Tibial artery (tissue), 4 donors: ENCODE measurements at places on chromosomes 13 and 19.

DNA sequence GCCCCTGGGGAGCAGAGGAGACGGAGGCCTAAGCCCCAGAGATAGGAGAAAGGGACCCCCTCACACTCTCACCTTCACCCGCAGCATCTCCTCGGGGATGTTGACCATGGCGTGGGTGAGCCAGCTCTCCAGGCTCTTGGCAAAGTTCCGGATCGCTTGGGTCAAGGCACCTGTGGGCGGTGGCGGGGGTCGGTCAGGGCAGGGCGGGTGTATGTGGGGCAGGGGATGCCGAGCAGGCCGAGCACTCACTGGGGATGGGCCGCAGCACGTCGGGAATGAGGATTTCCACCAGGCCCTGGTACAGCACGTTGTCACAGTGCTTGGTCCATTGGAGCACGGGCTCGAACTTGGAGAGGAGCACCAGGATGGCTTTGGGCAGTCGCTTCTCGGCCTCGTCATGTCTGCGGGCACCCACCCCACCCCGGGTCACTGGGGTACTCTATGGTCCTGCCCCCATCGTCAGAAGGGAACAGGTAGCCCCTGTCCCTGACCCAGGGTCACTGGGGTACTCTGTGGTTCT lies 13.1 kb downstream of the DCAF15 start:
- peaks cover 38% of the 10 kb centered on the region for H3K36me3 ChIP-seq
- H3K27me3 ChIP-seq = no peaks in the 10 kb centered on the region
- no peaks in the 10 kb centered on the region for H3K4me1 ChIP-seq
- no peak overlapping the region for H3K27ac ChIP-seq
- no peak overlapping the region for H3K4me3 ChIP-seq

GRCh38 chr19:14871619-14872230 lies 14.2 kb downstream of the OR7A17 start:
- H3K27ac ChIP-seq = no peak overlapping the region
- no peaks in the 10 kb centered on the region for H3K4me1 ChIP-seq
- DNase-seq = no peak
- no peaks in the 10 kb centered on the region for H3K36me3 ChIP-seq
- H3K4me3 ChIP-seq = no peak overlapping the region
- H3K27me3 ChIP-seq = peaks cover 9% of the 10 kb centered on the region

GRCh38 chr13:32391101-32391619 lies 36.8 kb downstream of the N4BP2L1 start:
- no peak overlapping the region for H3K27ac ChIP-seq
- H3K27me3 ChIP-seq = no peaks in the 10 kb centered on the region
- DNase-seq = no peak
- no peaks in the 10 kb centered on the region for H3K4me1 ChIP-seq

DNA sequence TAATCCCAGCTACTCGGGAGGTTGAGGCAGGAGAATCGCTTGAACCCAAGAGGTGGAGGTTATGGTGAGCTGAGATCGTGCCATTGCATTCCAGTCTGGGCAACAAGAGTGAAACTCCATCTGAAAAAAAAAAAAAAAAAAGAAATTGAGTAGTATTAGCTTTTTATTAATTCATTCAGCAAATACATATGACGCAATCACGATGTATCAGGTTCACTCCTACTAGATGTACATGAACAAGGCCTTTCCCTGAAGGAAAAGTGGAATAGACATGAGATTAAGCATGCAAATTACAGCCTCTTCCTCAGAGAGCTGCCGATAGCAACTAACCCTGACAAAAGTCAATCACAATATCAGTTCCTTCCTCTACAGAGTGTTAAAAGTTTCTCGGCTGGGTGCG lies 9.2 kb upstream of the TPT1 start:
- no peak overlapping the region for H3K27ac ChIP-seq
- no peaks in the 10 kb centered on the region for H3K4me1 ChIP-seq
- H3K4me3 ChIP-seq = no peak overlapping the region
- H3K27me3 ChIP-seq = no peaks in the 10 kb centered on the region
- peaks cover 48% of the 10 kb centered on the region for H3K36me3 ChIP-seq
- DNase-seq = no peak

- no peak overlapping the region for H3K27ac ChIP-seq
- no peaks in the 10 kb centered on the region for H3K27me3 ChIP-seq
- H3K4me1 ChIP-seq = no peaks in the 10 kb centered on the region
- peak; percentile 34 for DNase-seq
- no peak overlapping the region for H3K4me3 ChIP-seq
Observed at GRCh38 chr19:55699221-55699620, 24.2 kb downstream of the EPN1 start.

DNA sequence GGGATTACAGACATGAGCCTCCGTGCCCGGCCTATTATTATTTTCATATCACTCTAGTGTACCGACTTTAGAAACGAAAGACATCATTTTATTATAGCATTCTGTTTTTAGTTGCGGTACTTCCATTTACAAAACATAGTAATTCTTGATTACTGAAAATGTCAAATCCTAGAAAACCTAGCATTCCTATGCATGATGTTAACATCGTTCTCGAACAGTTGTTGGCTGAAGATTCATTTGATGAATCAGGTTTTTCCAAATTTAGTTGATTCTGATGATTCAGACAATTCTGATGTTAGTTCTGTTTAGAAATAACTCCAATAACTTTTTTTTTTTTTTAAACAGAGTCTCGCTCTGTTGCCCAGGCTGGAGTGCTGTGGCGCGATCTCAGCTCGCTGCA lies 11.5 kb upstream of the MTRF1 start:
- no peak overlapping the region for H3K27ac ChIP-seq
- H3K36me3 ChIP-seq = no peaks in the 10 kb centered on the region
- no peak overlapping the region for H3K4me3 ChIP-seq
- DNase-seq = no peak
- no peaks in the 10 kb centered on the region for H3K4me1 ChIP-seq
- no peaks in the 10 kb centered on the region for H3K27me3 ChIP-seq

DNA sequence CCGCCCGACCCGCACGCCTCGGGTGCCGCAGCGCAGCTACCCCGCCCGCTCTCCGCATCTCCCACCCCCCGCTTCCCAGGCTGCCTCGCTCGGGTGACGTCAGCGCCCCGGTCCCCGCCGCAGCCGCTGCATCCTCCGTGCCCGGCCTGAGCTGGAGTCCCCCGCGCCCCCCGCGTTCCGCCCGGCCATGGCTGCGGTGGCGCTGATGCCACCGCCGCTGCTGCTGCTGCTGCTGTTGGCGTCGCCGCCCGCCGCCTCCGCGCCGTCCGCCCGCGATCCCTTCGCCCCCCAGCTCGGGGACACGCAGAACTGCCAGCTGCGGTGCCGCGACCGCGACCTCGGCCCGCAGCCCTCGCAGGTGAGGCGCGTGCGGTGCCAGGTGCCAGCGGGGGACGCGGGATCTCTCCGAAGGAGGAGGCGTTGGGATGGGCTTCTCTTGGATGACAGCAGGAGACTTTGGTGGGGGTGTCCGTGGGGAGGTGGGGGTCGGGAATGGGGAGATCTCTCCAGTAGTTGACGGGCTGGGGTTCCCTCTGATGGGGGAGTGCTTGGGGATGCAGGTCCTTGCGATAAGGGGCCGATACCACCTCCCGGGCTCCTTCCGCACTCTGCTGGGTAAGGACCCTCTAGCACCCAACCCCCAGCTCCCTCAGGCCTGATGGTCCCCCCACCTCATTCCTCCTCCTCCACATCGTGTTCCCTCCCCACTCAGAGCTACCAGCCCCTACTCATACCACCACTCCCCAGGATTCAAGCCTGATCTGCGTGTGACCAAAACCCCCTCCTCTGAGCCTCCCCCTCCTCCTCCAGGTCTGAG lies at the start of gene TMEM59L:
Gene TMEM59L, plus strand, starts transcription at position 99 of the 817 bp plus-strand sequence. Its CDS starts 89 bp downstream, at position 188.
- H3K27ac ChIP-seq = no peak within 1 kb of the TSS
- peak within 1 kb of the TSS; percentile 38 for H3K4me3 ChIP-seq
- no peaks in the 10 kb centered on the region for H3K36me3 ChIP-seq
- peaks cover 10% of the 10 kb centered on the region for H3K27me3 ChIP-seq
- peaks cover 29% of the 10 kb centered on the region for H3K4me1 ChIP-seq

DNA sequence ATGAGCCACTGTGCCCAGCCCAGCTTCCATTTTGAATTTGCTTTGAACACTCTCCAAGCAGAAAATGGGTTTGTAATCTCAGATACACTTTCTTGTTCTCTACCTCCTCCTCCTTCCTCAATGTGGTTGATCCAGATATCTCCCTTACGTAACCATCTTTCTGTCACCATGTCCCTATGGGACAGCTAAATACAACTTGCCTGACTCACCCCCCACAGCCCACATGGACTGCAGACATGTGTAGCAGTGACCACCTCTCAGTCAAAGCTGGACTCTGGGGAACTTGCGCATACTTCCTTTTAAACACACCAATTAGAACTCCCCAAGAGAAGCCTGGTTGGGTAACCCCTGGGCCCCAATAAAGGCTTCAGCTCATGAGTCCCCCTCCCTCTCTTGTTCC lies 10.8 kb upstream of the ZNF799 start:
- H3K27me3 ChIP-seq = no peaks in the 10 kb centered on the region
- H3K27ac ChIP-seq = no peak overlapping the region
- no peaks in the 10 kb centered on the region for H3K4me1 ChIP-seq

DNA sequence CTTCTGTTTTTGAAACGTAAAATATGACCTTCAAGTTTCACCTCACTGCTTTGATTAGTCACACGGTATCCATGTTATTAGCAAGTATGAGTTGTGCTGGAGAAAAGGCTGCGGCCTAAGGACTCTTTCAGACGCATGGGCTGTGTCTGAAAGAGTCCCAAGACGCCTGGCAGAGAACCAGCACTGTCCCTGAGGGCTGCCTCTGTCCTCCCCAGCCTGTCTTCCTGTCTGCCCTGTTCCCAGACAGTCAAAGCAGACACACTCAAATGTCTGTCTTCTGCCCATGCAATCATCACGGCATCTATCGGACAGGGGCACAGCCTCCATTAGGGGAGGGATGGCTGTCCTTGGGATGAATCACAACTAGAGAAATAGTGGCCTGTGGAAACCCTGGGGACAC lies 65.5 kb downstream of the DPY19L3 start:
- peaks cover 32% of the 10 kb centered on the region for H3K36me3 ChIP-seq
- no peaks in the 10 kb centered on the region for H3K27me3 ChIP-seq
- H3K27ac ChIP-seq = no peak overlapping the region
- no peak for DNase-seq
- H3K4me3 ChIP-seq = no peak overlapping the region

DNA sequence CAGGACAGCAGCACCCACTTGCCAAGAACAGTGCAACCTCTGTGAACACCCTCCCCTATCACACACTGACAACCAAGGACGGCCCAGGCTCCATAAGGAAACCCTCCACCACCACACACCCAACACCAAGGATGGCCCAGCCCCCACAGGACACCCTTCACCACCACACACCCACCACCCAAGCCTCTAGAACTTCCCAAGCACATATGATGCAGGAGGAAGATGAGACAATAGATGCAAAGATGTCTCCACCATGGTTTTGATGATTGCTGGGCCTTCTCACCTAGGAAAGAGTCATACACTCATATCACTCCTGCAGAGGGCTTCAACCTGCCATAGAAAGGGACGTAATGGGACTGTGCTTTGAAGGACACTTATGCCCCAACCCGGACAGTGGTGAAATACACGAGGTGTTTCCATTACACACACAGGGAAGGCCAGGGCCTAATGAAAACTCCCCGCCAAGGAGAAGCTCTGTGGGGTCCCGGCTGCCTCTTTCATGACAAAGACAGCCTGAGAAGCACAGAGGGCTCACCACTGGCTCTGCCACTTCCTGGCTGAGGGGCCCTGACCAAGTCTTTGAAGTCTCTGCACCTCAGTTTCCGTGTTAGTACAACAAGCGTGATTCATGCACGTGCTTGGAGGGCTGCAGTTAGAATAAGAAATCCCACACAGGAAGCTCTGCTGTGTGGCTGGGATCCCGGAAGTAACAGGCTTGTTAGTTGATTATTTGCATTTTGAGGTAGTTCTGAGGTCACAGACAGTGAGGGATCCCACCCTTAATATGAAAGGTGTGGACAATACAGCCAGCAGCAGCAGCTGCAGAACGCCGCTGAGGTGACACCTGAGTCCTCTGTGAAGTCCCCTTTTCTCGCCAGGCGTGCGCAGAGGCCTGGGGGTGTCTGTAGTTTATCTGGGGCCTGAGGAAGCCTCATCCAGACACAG lies 61.9 kb upstream of the ATP12A start:
- H3K36me3 ChIP-seq = no peaks in the 10 kb centered on the region
- no peak overlapping the region for H3K4me3 ChIP-seq
- H3K27ac ChIP-seq = no peak overlapping the region
- no peak for DNase-seq
- H3K27me3 ChIP-seq = no peaks in the 10 kb centered on the region

DNA sequence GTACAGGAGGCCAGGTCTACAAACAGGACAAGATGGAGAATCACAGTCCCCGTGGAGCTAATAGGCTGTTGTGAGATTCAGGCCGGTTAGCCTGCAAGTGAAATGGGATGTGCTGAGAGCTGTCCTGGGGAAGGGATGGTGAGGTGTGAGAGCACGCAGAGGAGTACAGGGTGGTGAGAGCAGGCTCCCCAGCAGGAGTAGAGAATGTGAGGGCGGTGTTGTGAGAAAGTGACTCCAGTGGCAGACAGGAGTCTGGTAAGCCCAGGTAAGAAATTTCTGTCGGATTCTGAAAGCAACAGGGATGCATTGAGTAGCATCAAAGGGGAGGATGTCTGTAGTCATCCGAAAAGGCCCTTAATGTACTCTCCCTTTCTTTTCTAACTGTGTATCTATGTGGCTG lies 50.7 kb upstream of the GPR183 start:
- no peak overlapping the region for H3K4me3 ChIP-seq
- H3K36me3 ChIP-seq = no peaks in the 10 kb centered on the region
- no peak overlapping the region for H3K27ac ChIP-seq
- H3K27me3 ChIP-seq = no peaks in the 10 kb centered on the region
- DNase-seq = no peak
- H3K4me1 ChIP-seq = peaks cover 22% of the 10 kb centered on the region

DNA sequence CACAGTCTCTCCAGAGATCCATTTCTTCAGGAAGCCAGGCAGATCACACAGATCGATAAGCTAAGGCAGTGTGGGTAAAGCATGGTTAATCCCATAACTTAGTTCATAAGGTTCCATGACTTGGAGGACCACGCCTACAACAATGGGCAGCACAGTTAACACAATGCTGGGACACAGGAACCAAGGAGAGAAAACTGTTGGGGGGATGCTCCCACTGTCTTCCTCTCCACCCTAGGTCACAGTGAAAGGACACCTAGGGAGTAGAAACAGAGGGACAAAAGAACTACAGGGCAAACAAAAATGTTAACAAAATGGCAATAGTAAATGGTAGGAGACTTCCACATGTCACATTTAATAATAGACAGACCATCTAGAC lies 20.8 kb upstream of the ZNF181 start:
- no peaks in the 10 kb centered on the region for H3K27me3 ChIP-seq
- no peaks in the 10 kb centered on the region for H3K36me3 ChIP-seq
- no peak overlapping the region for H3K27ac ChIP-seq
- DNase-seq = no peak

DNA sequence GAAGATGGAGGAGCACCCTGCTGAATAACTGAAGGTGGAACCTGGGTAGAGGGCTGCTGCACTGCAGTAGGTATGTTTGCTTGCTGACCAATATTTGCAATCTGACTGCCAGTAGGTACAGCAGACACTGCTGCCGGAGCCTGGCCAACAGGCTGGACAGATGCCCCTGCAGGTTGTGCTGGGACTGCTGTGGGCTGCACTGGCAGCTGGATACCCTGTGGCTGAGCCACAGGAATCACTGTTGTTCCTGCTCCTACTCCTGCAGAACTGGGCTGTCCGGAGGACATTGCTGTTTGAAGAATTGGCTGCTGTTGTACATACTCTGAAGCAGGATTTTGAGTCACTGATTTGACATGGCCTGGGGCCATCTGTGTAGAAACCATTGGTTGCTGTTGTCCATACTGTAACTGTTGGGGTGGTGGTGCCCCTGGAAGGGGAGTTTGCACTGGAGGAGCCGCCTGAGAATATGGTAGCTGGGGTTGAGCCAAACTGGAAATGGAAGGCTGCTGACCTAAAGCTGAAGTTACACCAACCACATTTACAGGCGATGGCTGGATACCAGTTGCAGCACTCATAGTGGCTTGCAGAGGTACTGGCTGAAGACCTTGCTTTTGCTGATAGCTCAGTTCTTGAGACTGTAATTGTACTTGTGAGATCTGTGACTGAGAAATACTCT lies 2.2 kb downstream of the TSC22D1 start:
- peak overlapping the region; percentile 98 for H3K27ac ChIP-seq
- H3K27me3 ChIP-seq = no peaks in the 10 kb centered on the region
- H3K4me3 ChIP-seq = peak overlapping the region; percentile 98
- no peaks in the 10 kb centered on the region for H3K36me3 ChIP-seq
- H3K4me1 ChIP-seq = peaks cover 38% of the 10 kb centered on the region
